Stimulated activated CD4-positive, alpha-beta T cell treated with anti-CD3 and anti-CD28 coated beads, Interleukin-12 subunit alpha, Interleukin-12 subunit beta, amount 100 ng/mL, for 48 hours (primary cell): ENCODE measurements at places on chromosomes 16 and 17.

DNA sequence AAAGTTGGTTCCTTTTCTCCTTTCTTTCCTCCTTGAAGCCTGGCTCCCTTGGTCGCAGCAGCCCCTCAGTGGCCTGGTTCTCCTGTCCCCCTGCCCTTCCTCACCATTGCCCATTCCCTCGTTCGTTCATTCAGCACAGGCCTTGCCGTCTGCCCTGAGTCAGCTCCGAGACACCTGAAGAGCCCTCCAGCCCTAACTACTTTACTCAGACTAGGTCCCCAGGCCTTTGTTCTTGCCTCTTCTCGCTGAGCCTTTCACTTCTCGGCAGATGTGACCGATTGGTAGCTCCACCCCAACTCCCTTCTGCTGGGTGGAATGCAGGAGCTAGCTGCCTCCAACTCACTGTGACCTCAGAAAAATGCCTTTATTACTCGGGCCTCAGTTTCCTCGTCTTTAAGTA lies 7.0 kb upstream of the ADAM11 start:
- DNase-seq = no peak

DNA sequence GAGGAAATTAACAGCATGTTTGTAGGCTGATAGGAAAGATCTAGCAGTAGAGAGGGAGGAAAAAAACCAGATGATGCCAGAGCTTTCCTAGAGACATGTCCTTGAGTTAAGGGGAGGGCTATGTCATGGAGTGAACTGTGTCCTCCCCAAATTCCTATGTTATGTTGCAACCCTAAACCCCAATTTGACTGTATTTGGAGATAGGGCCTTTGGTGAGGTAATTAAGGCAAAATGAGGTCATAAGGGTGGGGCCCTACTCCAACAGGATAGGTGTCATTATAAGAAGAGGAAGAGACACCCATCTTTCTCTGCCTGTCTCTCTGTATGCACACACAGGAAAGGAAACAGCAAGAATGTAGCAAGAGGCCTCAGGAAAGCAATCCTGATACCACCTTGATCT lies 195.3 kb upstream of the AXIN2 start:
- DNase-seq = no peak

- no peak for DNase-seq
Measured at GRCh38 chr17:69874175-69874670, 200.8 kb upstream of the KCNJ16 start.

GRCh38 chr17:43782913-43783680 lies 2.9 kb downstream of the CFAP97D1 start:
- DNase-seq = no peak

- DNase-seq = no peak
Measured at GRCh38 chr17:39800540-39800939, 62.8 kb downstream of the GRB7 start.

GRCh38 chr16:75298267-75298666 lies 46.8 kb upstream of the BCAR1 start:
- no peak for DNase-seq

DNA sequence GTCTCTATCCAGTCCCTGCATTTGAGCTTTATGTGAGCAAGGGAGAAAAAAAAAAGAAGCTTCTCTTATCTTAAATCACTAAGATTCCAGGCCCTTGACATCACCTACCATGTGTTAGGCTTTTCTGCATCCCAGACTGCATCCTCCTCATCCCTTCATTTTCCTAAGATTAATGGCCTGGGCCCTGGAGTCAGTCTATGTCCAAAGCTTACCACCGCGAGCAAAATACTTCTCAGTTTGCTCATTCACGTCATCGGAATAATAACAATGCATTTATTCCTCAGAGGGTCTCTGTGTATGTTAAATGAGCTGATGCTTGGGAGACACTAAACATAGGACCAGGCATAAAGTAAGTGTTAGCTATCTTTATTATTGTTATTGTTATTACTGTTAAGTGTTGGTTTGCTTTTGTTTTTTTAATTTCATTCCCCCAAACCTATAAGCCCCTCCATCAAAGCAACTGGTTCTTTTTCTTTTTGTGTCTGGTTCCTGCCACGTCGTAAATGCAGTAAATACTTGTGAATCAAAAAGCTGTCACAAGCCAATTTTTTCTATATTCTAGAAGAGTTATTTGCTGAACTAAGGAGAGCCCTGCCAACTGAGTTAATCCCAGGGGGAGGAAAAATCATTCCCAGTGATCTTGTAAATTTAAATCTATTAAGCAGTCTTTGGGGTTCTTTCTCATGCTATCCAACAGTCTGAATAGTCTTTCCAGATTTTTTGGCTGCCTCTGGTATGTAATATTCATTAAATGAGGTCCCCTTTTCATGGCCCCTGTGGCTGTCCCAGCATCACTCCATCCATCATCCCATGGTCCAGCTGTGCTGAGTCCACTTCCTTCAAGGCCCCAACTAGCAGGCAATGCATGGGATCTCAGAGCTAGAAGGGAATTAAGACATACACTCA lies 46.5 kb downstream of the VAT1L start:
- no peak for DNase-seq

GRCh38 chr17:9200699-9201359 lies 179.5 kb downstream of the NTN1 start:
- no peak for DNase-seq
